Psoas muscle (tissue), 8 donors: ENCODE measurements at places on chromosomes 2 and 18. TPM values are rescaled to one million over a fixed set of nuclear protein-coding genes. Genes with fewer than 3 reads are reported as not detected.

The GPR75 gene
- 1.9 TPM for polyA plus RNA-seq

The MBP gene
- polyA plus RNA-seq: 40.8 TPM

DNA sequence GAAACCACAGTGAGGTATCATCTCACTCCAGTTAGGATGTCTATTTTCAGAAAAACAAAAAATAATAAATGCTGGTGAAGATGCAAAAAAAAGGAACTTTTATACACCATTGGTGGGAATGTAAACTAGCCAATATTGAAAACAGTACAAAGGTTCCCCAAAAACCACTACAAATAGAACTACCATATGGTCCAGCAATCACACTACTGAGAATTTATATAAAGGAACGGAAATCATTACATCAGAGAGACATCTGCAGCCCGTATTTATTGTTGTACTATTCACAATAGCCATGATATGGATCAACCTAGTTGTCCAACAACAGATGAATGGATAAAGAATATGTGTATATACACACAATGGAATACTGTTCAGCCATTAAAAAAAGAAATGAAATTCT, 52.0 kb downstream of the ORC4 start:
- H3K27me3 ChIP-seq: no peaks in the 10 kb centered on the region
- no peak for DNase-seq
- H3K4me3 ChIP-seq: no peak overlapping the region
- no peak overlapping the region for H3K27ac ChIP-seq
- no peaks in the 10 kb centered on the region for H3K36me3 ChIP-seq
- no peaks in the 10 kb centered on the region for H3K4me1 ChIP-seq

- H3K4me3 ChIP-seq: no peak overlapping the region
- H3K4me1 ChIP-seq: no peaks in the 10 kb centered on the region
- no peak for DNase-seq
- H3K27ac ChIP-seq: no peak overlapping the region
These were observed 350.8 kb upstream of the NT5C1B start for GRCh38 chr2:18940184-18940583.

The MTCL1 gene
- 1.3 TPM for polyA plus RNA-seq

DNA sequence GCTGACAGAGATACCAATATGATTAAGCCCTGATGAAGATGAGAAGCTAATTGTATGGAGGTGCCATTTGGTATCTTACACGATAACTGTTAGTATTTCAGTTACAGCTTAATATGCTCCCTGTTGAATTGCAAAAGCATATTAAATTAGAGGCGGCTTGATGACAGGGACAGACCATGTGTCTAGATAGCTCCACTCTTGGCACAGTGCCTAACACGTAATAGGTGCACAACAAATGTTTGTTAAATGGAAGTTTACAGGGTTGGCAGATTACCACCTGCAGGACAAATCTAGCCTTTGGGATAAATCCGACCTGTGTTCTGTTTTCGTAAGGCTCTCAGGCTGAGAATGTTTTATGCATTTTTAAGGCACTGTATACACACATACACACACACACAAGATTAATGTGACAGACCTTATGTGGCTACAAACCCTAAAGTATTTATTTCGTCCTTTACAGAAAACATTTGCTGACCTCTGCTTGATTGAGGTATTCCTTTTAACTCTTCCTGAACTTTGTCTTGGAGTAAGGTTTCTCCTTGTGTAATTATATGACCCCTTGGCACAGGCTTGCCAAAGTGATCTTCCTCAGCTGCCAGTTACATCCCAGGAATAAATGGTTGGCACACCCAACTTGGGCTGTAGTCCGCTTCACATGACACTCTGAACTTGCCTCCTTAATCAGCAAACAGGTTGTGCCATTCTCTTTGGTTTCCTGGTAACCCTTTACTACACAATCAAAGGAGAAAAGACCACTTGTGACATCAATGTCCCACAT, 348.9 kb downstream of the HRH4 start:
- no peaks in the 10 kb centered on the region for H3K27me3 ChIP-seq
- DNase-seq: no peak
- H3K27ac ChIP-seq: no peak overlapping the region
- H3K36me3 ChIP-seq: no peaks in the 10 kb centered on the region

- no peak for DNase-seq
- H3K36me3 ChIP-seq: no peaks in the 10 kb centered on the region
- H3K27me3 ChIP-seq: no peaks in the 10 kb centered on the region
- H3K27ac ChIP-seq: no peak overlapping the region
- no peaks in the 10 kb centered on the region for H3K4me1 ChIP-seq
These were observed 198.6 kb upstream of the CWC22 start for GRCh38 chr2:180205621-180206235.

DNA sequence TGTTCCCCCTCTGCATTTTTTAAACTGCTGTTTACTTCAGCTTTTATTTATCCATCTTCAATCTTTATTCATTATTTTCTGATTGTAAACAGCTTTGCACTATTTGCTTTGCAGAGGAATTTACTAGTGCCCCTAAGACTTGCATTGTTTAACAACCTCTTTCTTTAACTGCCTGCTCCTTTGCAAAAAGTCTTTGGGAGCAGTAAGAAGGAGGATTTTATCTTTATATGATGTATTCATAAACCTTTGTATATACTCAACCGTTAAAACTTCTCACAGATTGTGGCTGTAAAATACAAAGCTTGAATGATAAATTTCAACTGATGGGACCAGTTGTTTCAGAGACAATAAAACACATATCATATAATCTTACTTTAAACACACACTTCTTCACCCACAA, 20.1 kb upstream of the VIT start:
- no peaks in the 10 kb centered on the region for H3K36me3 ChIP-seq
- no peaks in the 10 kb centered on the region for H3K27me3 ChIP-seq
- no peak overlapping the region for H3K27ac ChIP-seq
- no peak for DNase-seq
- no peak overlapping the region for H3K4me3 ChIP-seq

GRCh38 chr2:200446612-200447011, 63.3 kb downstream of the KCTD18 start:
- no peak overlapping the region for H3K4me3 ChIP-seq
- peaks cover 8% of the 10 kb centered on the region for H3K36me3 ChIP-seq
- no peaks in the 10 kb centered on the region for H3K4me1 ChIP-seq
- no peak for DNase-seq
- no peak overlapping the region for H3K27ac ChIP-seq

The FOXD4L1 gene
- polyA plus RNA-seq: 0.14 TPM

DNA sequence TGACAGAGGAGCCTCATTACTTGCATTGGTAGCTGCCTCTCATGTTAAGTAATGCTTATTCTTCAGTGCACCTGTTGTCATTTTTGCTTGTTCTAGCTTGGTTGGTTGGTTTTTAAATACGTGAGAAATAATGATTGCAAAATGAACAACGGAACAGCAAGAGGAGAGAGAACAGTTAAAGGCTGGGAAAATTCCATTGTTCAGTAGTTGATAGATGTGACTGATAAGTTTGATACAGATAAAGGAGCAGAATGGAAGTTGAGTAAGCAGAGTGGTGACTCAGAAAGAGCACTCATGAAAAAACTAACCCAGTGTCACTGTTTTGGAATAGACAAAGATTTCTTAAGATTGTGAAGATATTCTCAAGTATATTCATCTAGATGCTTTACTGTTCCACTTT, 50.5 kb downstream of the MTA3 start:
- no peak for DNase-seq
- no peak overlapping the region for H3K4me3 ChIP-seq
- H3K27me3 ChIP-seq: no peaks in the 10 kb centered on the region
- H3K36me3 ChIP-seq: peaks cover 4% of the 10 kb centered on the region
- no peak overlapping the region for H3K27ac ChIP-seq

DNA sequence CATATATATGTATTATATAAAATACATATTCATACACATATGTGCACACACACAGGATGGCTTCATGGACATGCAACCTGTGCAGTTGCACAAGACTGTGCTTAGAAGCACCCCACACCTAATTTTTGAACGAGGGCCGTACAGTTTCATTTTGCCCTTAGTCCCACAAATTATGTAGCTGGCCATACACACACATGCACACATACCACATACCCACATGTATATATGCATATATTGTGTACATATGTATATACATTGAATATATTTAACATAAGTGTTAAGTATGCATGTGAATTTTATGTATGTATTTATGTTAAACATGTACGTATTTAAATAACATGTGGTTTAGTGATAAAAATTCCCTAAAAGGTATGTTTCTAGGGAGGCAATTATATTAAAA, 18.3 kb downstream of the GPATCH11 start:
- no peaks in the 10 kb centered on the region for H3K27me3 ChIP-seq
- DNase-seq: no peak
- H3K4me1 ChIP-seq: no peaks in the 10 kb centered on the region
- no peak overlapping the region for H3K4me3 ChIP-seq
- H3K36me3 ChIP-seq: peaks cover 83% of the 10 kb centered on the region

DNA sequence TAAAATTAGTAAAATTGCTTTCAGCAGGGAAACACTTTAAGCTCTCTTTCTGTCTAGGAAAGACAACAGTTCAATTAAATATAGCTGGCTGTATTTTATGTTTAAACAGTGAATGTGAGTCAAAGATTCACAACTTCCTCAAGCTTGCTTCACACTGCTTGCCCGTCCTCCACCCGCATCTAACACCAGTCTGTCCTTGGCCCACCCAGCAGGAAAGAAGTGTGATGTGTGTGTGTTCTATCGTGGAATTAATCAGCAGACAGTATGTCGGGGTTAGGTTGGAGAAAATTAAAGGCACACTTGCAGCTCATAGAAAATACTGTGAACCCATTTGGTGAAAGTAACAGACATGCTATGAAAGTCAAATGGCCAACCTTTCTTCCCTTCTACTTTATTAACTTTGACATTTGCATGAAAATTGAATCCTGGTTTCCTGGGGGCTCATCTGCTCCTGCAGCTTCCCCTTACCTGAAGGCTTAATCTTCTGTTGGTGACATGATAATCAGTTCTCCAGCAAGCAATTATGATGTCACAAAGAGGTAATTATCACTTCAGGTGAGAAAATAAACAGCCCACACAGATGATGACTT, 182.0 kb downstream of the UXS1 start:
- no peaks in the 10 kb centered on the region for H3K27me3 ChIP-seq
- no peak for DNase-seq
- H3K4me1 ChIP-seq: no peaks in the 10 kb centered on the region
- H3K36me3 ChIP-seq: no peaks in the 10 kb centered on the region
- H3K4me3 ChIP-seq: no peak overlapping the region

- no peak overlapping the region for H3K27ac ChIP-seq
- DNase-seq: no peak
- H3K27me3 ChIP-seq: no peaks in the 10 kb centered on the region
- no peaks in the 10 kb centered on the region for H3K4me1 ChIP-seq
These were observed 111.9 kb downstream of the EPC2 start for GRCh38 chr2:148756292-148756975.

The ITSN2 gene
- 14.4 TPM for polyA plus RNA-seq

- no peak overlapping the region for H3K27ac ChIP-seq
- no peaks in the 10 kb centered on the region for H3K27me3 ChIP-seq
- no peak overlapping the region for H3K4me3 ChIP-seq
These were observed 53.2 kb upstream of the SH3BP4 start for GRCh38 chr2:234898534-234899053.

DNA sequence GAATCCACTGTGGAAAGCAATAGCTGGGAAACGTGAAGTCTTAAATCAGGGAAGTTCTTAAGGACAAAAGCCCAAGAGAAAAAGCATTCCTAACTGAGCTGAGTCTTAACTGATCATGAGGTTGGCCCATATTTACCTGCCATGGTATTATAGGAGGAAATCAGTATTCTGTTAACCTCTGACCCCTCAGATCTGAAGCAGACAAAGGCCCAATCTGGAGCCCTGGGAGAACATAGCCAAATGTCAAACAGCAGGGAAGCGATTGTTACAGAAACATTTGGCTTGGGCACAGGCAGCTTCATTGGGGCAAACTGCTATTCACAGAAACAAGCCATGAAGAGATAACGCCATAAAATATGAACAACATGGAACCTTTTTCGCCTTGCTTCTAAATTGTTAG, 18.8 kb downstream of the EPHA4 start:
- H3K4me1 ChIP-seq: peaks cover 23% of the 10 kb centered on the region
- H3K4me3 ChIP-seq: no peak overlapping the region
- H3K36me3 ChIP-seq: no peaks in the 10 kb centered on the region
- no peak for DNase-seq
- H3K27ac ChIP-seq: no peak overlapping the region

DNA sequence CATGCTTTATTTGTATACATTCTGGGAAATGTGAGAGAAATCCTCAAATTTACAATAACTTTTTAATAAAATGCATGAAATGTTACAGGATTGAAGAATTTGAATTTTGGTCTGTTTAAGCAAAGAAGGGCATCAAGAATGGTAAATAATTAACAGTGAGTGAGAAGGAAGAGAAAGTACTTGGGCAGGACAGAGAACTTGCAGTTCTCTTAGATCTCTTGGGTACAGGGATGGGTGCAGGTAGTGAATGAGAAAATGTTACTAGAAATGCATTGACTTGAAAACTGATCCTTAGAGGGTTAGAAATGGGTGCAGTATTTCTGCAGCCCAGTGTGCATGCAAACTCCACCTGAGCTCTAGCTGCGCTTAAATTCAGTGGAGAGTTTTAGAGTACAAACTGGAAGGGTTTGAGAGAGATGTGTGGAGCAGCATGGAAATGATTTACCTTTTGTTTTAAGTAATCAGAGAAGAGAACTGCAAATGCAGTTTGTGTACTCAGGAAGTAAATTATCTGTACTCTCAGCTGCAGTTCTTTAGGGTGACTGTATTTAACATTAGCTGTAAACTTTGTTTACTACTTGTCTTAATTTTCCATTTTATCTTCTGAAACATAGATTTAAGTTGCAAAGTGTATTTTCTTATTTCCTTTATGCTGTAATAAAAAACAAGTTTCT, 51.0 kb upstream of the RAB27B start:
- no peak overlapping the region for H3K27ac ChIP-seq
- no peaks in the 10 kb centered on the region for H3K4me1 ChIP-seq
- no peaks in the 10 kb centered on the region for H3K27me3 ChIP-seq

The DQX1 gene
- polyA plus RNA-seq: 0.19 TPM

GRCh38 chr2:171574149-171574795, 52.0 kb downstream of the CYBRD1 start:
- H3K36me3 ChIP-seq: no peaks in the 10 kb centered on the region
- H3K4me1 ChIP-seq: no peaks in the 10 kb centered on the region
- no peak overlapping the region for H3K27ac ChIP-seq
- peak; percentile 74 for DNase-seq

The TMEM247 gene
- not detected for polyA plus RNA-seq

DNA sequence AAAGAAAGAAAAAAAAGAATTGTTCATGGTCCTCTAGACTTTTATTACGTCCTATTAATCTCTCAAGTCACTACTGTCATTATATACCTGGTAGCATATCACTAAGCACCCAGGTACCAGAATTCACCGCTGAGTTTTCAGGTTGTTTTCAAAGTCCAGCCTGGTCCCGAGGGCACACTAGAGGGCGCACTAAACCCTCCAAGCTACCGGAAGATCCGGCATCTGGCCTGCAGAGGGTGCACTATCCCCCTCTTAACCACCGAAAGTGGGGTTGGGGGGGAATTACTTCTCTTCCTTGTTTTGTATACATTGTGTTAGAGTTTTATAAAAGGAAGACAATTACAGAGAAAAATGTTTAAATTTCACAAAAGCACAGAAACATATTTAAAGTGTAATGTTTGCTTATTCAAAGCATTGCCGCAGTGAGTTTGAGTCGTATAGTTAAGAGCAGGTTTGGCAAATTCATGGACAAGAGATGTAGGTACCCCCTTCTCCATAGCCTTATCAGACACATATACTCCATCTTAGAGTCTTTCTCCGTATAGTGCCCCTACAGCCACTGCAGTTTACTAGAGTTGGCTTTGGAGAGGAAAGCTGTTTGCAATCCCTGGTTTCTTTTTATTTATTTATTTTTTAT, 19.2 kb downstream of the MOGAT1 start:
- no peak overlapping the region for H3K27ac ChIP-seq
- no peak overlapping the region for H3K4me3 ChIP-seq
- DNase-seq: peak; percentile 85
- H3K36me3 ChIP-seq: no peaks in the 10 kb centered on the region
- no peaks in the 10 kb centered on the region for H3K27me3 ChIP-seq

The TXNDC2 gene
- polyA plus RNA-seq: 0.04 TPM
